ENCODE measurements at places on chromosomes 16 and 17.

DNA sequence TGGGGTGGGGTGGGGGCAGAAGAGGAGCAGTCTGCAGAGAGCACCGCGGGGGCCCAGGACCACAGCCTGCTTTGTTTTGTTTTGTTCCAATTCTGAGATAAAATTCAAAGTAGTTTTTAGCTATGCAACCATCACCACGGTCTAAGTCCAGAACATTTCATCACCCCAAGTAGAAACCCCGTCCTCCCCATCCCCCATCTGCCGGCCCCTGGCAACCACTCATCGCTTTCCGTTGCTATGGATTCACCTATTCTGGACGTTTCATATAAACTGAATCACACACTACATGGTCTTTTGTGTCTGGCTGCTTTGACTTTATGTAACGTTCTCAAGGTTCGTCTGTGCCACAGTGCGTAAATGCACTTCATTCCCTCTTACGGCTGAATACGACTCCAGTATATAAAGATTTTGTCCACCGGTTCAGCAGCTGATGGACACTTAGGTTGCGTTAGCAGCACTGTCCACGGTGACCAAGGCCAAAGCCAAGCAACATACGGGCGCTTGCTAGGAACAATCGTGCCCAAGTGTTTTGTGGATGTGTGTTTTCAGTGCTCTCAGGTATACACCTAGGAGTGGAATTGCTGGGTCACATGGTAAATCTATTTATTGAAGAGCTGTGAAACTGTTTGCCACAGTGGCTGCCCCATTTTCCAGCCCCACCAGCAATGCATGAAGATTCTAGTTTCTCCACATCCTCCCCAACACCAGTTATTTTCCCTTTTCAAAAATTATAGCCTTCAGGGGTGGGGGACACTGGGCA is 27.7 kb upstream of the RASD1 start:
- DNase-seq, result no peak

DNA sequence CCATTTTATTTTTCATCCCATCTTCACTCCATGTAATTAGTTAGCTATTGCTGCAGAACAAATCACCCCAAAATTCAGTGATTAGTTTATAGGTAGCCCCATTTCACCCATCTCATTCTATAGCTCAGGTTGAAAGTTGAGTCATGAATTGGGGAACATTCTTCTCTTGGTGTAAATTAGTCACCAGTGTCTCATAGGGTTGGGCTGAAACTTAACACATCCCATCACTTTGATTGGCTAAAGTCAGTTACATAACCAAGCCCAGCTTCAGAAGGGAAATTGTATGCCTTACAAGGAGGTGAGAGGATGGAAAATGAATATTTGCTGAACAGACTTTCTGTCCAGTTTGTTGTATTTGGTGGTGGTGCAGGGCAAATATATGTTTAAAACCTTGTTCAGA is 477.5 kb downstream of the WWOX start:
- peak; percentile 10 for DNase-seq

- DNase-seq, result no peak
These were observed 16.0 kb upstream of the RASD1 start for GRCh38 chr17:17511881-17512858.

DNA sequence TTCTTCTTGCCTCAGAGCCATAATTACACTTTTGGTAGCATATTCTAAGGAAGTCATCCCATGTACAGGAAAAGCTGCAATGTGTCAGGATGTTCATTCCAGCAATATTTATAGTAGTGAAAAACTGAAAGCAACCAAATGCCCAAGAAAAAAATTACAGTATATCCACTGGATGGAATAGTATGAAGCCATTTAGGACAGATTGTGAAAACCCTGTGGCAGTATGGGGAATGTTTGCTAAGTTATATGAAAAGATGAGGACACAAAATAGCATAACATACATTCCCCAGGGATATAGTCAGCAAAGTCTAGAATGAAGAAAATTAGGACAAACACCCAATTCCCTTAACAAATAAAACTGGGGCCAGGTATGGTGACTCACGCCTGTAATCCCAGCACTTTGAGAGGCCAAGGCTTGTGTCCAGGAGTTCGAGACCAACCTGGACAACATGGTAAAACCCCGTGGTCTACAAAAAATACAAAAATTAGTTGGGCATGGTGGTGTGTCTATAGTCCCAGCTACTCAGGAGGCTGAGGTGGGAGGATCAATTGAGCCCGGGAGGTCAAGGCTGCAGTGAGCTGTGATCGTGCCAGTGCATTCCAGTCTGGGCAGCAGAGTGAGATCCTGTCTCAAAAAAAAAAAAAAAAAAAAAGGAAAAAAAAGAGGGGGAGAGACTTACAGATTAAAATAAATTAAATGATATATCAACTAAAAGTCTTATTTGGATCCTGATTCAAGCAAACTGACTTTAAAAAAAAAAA is 2.3 kb downstream of the LRRC3C start:
- DNase-seq, result no peak

GRCh38 chr17:17845046-17845775 is 8.4 kb upstream of the SREBF1 start:
- no peak for DNase-seq

- DNase-seq, result no peak
These were observed 77.6 kb downstream of the NXN start for GRCh38 chr17:901964-902363.

DNA sequence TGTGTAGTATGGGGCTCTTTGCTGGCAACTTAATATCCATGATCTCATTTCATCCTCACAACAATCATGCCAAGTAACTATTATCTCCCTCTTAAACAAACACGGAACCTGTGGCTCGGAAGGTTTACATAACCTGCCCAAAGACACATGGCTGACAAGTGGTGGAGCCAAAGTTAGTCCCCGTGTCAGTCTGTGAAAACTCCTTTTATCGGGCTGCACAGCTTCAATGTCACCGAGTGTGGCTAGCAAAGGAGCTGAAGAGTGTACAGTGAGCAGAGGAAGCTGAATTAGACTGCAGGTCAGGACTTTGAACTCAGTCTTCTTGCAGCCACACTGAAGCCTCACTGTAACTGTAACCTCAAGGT is 80.3 kb downstream of the PARN start:
- no peak for DNase-seq

DNA sequence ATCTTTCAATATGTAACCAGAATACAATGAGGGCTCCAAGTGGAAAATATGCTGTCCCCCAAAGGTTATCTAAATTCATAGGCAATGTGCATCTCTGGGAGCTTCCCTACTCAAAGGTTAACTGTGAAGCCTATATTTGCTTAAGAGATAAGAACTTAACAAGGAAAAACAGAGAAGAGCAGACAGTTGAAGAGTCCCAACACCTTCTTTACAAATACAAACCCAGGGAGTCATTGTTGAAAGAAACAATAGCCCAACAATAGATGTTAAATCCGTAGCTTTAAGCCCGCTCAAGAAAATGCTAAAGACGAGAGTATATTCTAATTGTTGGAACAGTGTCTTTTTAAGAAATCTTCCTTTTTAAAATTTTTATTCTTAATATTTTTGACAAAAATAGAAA is 87.8 kb downstream of the CDH8 start:
- no peak for DNase-seq

GRCh38 chr17:9576521-9577372 is at the start of gene CFAP52:
Gene CFAP52 (plus strand): TSS chr17:9576642. CDS start chr17:9576696, 54 bp downstream.
- peak; percentile 86 for DNase-seq

GRCh38 chr16:404971-405486 is 3.3 kb downstream of the DECR2 start:
- no peak for DNase-seq

- no peak for DNase-seq
These were observed 186.0 kb upstream of the PIRT start for GRCh38 chr17:11023639-11024479.

DNA sequence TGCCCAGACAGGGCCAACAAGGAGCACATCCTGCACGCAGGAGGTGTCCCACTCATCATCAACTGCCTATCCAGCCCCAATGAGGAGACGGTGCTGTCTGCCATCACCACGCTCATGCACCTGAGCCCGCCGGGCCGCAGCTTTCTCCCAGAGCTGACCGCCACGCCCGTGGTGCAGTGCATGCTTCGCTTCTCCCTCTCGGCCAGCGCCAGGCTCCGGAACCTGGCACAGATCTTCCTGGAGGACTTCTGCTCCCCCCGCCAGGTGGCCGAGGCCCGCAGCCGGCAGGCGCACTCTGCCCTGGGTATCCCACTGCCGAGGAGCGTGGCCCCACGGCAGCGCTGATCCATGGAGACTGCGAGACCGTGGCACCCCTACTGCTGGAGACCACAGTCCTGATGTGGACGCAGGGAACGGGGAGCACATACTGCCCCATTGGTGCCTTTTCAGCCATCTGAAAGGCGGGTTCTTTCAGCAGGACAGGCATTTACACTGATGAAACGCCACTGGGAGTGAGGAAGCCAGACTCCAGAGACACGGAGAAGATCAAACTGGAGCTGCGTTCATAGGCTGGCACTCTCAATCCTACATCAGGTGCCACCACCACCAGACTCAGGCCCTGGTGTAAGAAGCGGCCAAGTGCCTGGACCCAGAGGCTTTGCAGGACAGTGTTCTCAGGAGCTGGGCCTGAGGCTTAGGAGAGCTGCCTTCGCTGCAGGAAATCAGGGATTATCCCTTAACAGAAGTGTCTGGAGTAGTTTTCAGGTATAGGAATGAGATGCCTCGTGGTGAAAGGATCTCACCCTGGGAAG is 2.6 kb downstream of the NT5C start:
- DNase-seq, result no peak

DNA sequence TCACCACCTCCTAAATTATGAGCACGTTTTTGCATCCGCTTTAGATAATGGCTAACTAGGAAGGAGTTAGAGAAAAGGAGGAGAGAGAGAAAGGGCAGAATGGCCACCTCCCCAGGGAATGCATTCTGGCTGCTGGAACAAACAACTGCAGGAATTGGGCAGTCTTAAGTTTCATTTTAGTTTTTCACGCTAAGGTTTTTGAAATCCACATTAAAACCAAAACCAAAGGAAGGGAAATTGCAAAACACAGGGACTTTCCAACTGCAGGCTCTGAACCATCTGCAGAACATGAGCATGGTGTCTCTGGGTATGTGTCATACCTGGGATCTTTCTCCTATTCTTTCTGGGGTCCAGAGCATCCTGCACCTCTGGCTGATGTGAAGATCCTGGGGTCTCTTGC is 12.1 kb upstream of the CCL8 start:
- peak; percentile 94 for DNase-seq

DNA sequence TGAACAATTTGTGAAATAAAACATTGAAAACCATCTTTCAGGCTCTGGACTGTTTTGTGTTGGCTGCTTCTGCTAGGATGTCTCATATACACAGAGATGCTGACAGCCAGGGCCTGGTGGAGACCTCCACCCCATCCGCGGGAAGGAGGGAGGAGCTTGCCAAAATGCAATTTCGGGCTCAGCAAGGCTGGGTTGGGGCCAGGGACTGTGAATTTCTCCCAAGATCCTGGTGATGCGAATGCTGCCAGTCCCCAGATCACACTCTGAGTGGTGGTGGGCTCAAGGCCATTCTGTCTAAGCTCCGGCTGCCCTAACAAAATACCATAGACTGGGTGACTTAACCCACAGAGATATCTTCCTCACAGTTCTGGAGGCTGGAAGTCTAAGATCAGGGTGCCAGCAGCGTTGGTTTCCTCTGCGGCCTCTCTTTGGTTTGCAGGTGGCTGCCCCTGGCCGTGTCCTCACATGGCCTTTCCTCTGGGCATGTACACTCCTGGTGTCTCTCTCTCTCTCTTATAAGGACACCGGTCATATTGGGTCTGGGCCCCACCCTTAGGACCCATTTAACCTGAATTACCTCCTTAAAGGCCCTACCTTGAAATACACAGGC is 89.8 kb downstream of the CRISPLD2 start:
- DNase-seq, result no peak

GRCh38 chr16:82396509-82396908 is 226.5 kb upstream of the MPHOSPH6 start:
- DNase-seq, result no peak

DNA sequence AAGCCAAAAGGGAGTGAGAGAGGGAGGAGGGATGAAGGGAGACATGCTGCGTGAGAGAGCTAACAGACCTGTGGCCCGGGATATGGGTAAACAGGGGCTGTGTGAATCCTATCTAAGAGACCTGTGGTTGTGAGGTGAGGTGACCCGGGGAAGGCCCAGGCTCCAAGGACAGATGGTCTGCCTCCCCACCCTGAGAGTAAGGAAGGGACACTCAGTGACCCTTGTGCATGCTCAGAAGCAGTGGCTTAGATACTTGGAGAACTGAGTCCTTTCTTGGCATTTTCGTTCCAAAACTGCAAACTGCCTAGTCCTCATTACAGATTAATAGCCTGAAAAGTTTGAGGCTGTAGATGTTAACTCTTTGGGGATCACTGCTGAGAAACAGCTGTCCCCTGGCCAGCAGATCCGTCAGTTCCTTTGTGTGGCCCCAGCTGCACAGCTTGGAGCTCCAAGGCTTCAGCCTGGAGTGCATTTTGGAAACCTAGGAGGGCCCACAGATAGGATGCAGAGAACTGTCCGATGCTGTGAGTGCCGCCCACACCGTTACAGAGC is 121.6 kb downstream of the SMG6 start:
- no peak for DNase-seq

DNA sequence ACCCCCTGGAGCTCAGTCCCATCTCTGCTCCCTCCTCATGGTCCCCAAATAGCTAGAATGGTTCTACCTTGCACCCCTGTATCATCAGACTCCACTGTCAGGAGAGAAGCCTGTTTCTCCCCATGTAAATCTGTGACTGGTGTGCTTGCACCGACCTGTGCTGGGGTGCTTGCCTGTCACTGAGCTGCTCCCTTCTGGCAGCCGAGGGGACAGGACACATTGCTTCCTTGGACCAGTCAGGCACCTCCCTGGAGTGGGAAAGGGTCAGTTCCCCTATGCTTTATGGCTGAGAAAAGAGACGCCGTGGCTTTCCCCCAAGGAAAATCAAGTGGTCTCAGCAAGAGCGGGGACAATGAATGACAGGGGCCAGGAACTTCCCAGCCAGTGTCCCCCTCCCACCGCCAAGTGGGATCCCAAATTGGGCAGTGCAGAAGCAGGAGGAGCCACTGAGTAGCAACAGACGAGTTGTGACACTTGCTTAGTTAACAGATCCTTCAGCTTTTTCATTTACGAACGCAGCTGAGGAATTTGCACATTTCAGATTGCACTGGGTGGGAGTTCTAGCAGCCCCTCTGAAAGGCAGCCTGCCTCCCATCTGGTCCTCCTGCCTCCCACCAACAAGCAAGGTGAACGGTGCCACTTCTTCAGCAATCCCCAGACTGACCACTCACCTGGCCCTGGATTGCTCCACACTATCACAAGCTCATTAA is 156.4 kb downstream of the KATNIP start:
- DNase-seq, result no peak

GRCh38 chr17:38540514-38541045 is 65.2 kb downstream of the SRCIN1 start:
- peak; percentile 79 for DNase-seq

GRCh38 chr17:4387137-4387536 is 20.7 kb upstream of the UBE2G1 start:
- DNase-seq, result no peak

GRCh38 chr16:65884018-65884417 is 482.5 kb upstream of the CDH5 start:
- DNase-seq, result no peak

GRCh38 chr17:47763913-47764582 is 31.0 kb downstream of the TBX21 start:
- no peak for DNase-seq

DNA sequence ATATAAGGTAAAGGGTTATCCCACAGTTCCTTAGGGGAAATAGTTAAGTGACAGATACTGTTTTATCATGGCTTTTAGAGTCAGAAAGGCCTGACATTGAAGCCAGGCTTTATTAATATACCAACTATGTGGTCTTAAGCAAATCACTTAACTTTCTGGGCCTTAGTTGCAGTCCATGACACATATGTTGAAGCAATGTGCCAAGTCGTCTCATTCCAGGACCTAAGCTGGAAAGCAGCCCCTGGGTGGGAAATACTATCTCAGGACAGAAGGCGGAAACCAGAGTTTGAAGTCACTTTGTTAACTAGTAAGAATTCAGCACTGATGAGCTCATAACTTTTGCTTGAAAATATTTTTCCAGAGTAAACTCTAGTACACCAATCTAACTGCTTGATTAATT is 80.0 kb downstream of the USP32 start:
- DNase-seq, result no peak
